ENCODE measurements at places on chromosomes 11 and 22.

DNA sequence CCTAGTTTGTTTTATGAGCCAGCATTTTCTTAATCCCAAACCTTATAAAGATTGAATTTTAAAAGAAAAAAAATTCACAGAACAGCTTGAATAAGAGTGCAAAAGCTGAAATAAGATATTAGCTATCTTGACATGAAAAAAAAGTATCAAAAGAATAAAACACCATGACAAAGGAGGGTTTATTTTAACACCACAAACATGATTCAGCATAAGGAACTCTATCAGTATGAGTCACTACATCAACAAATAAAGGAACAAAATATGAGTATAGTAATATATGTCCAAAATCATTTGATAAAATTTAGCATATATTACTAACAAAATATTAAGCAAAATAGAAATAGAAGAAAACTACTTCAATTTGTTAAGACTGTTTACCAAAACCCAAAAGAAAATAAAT is 9.6 kb upstream of the LMO1 start:
- no peak for DNase-seq

GRCh38 chr11:111532365-111532709 is 8.2 kb upstream of the LAYN start:
- DNase-seq, result no peak

GRCh38 chr11:88281317-88281712 is 56.2 kb downstream of the CTSC start:
- no peak for DNase-seq

GRCh38 chr22:48651981-48652538 is 1175.6 kb downstream of the BRD1 start:
- no peak for DNase-seq

- DNase-seq, result peak; percentile 14
Measured at GRCh38 chr11:125591649-125592304, 875 bp upstream of the STT3A start.

Data from CD4-positive, alpha-beta T cell treated with Interleukin-4 for 4 hours (primary cell).